Eye (tissue), 1 donor: ENCODE measurements at places on chromosomes 1 and 21.

DNA sequence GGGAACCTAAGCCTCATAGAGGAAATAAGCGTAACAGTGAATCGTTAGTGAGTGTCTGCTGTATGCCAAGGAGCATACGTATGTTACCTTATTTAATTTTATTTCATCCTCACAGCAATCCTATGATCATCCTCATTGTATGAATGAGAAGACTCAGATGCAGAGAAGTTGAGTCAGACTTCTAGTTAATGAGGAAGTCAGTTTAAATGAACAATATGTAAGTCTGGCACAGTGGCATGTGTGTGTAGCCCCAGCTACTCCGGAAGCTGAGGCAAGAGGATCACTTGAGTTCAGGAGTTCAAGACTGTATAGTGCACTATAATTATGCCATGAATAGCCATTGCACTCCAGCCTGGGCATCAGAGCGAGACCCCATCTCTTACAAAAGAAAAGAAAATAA, 148.0 kb downstream of the ZZZ3 start:
- DNase-seq = no peak

DNA sequence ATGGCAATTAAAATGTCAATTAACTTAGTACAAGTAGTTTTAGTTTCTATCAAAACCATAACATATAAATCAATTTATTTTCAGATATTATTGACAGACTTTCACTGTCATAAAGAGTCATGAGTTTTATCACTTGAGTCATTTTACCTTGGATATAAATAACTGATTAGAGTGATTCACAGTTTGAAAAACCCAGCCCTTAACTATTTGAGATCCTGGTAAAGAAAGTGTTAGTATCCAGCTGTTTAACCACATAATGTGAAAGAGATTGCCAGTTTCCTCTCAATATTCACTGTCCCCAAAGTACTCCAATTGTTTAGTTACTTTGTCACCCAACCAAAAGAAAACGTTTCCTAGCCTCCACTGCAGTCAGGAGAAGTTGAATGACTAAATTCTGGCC, 91.3 kb downstream of the UCHL5 start:
- DNase-seq = no peak

DNA sequence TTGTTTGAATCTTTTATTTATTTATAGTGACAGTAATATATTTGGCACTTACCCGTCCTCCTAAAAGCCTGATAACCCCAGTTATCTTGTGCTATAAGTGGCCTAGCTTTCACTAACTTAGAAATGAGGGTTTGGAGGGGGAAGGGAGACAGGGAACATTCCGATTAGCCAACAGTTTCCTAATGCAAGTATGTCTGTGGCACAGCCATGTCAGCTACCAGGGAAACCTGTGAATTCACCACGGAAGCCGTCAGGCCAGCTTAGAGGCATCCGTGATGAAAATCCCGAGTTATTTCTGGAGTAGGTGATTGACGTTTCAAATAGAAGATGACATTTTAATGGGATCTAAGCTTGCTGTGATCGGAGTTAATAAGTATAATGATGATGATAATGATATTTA, 39.4 kb upstream of the BCL10 start:
- peak; percentile 53 for DNase-seq

DNA sequence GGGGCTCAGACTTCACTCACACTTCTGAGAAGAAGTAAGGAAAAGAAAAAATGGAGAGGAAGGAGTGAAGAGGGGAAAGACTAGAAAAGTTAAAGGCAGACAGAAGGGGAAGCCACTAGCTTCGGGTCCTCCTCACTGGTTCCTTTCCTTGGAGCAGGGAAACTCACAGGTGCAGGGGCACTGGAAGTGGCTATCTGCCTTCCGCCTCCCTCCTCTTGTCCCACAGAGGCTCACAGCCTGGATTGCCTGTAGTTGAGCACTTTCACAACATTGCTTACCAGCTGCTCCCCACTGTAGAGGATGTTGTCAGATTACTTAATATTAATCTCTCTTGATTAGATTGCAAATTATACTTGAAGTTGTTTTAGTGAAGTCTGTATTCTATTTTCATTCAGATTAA, 21.6 kb upstream of the ABCA4 start:
- DNase-seq = no peak

DNA sequence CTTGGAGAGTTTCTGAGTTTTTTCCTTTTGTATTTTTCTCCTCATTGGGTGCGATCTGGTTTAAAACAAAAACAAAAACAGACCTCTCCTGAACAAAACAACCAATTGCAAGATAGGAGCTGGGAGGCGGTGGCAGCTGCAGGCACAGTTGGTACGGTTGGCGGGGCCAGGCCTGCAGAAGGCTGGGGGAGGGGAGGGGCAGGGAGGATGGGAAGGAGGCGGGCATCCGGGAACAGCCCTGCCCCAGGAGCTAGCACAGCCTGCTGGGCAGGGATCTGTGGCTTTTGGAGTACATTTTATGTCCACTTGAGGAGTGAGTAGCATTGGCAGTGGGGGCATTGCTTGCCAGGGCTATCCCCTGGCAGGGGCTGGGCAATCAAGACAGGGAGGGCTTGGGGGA, 5.2 kb downstream of the CAPN9 start:
- peak; percentile 83 for DNase-seq

- DNase-seq = peak; percentile 78
Measured at GRCh38 chr1:32249831-32250525, 1.1 kb upstream of the LCK start.

DNA sequence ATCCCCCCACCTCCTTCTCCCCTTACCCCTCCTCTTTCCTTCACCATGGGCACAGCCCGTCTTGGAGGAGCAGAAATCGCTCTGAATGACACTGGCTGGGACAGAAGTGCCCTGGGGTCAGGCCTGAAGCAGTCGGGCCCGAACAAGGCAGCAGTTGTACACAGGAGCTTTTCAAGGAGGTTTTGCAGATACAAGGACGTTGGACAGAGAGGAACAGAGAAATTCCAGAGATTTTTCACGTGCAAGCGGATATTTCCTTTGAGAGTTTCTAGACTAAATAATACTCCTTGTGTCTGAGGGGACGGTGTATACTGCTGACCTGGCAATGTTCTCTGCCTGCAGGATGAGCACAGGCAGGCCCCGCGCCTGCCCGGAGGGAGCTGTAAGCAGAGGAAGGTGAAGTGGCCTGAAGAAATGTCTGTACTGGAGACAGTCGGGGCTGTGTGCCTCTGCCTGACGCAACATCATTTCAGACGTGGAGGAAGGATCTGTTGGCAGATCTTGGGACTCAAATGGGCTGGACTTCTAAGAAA, 95.3 kb upstream of the SLC25A33 start:
- peak; percentile 71 for DNase-seq

DNA sequence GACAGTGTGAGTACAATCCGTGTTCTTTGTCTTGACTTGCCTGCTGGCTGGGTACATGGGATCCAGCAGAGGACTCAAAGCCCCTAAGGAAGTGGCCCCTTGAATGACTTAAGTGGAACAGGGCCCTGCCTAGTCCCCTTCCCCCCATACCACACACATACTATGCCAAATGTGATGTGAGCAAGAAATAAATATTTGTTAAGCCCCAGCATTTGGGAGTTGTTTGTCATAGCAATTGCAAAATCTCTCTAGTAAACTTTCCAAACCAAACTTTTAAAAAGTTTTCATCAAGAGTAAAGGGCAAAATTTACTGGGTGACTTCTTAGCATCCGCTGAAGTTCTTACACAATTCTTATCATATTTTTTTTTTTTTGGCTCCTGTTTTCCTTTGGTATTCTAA, 32.5 kb upstream of the CACHD1 start:
- DNase-seq = no peak

DNA sequence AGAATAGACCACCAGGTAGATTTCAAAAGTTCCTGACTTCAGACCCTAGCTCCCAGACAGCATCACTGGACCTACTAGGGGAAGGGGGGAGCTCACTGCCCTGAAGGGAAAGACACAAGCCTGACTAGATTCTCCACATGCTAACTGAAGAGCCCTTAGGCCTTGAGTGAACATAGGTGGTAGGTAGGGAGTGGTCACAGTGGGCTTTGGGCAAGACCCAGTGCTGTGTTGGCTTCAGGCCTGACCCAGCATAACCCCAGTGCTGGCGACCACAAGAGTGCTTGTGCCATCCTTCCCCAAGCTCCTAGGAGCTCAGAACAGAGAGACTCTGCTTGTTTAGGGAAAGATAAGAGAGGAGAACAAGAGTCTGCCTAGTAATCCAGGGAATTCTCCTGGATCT, 51.1 kb upstream of the ACADM start:
- no peak for DNase-seq

GRCh38 chr1:214670098-214670497, 67.1 kb downstream of the CENPF start:
- peak; percentile 14 for DNase-seq

- no peak for DNase-seq
Measured at GRCh38 chr1:230138561-230139239, 71.7 kb downstream of the GALNT2 start.

- no peak for DNase-seq
Measured at GRCh38 chr1:38745476-38746401, 113.8 kb downstream of the RRAGC start.

DNA sequence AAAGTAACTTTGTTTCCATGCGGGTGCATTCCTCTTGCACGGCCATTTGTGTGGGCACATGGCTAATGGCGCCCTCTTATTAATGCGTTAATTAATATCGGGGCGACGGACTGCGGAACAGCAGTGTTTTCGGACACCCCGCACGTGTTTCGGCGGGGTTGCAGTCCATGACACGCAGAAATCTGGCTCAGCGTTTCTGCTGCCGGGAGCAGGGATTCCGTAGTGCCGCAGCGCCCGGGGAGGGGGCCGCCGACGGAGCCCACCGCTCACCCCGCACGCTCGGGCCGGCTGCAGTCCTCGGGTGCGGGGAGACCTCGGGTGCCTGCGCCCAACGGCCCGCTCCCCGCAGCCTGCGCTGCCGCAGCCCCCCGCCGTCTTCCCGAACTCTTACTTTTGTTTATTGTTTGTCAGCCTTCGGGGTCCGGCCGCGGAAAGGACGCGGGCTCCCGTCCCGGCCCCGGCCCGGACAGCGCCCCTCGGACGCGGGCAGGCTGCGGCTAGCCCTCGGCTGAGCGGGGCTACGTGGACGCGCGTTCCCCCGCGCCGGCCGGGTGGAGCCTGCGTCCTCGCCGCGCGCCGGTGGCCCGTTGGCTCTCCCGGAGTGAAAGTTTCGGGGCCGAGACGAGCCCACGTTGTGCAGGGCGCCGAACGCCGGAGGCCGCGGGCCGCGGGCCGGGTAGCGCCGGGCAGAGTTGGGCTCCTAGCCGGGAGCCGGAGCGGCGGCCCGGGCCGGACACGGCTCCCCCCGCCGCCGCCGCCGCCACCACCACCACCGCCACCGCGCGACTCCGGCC, 849 bp downstream of the NFIA start:
- peak; percentile 58 for DNase-seq
